ENCODE measurements at places on chromosomes 3 and 15. TPM values are rescaled to one million over a fixed set of nuclear protein-coding genes. Genes with fewer than 3 reads are reported as not detected.

The CHRNA5 gene
- not detected for total RNA-seq

The ITPKA gene
- not detected for total RNA-seq

- H3K27me3 ChIP-seq = no peaks in the 10 kb centered on the region
- no peaks in the 10 kb centered on the region for H3K4me1 ChIP-seq
- DNase-seq = no peak
- no peak overlapping the region for H3K4me3 ChIP-seq
- H3K36me3 ChIP-seq = no peaks in the 10 kb centered on the region
Observed at GRCh38 chr15:68497206-68497910, 65.4 kb upstream of the ITGA11 start.

DNA sequence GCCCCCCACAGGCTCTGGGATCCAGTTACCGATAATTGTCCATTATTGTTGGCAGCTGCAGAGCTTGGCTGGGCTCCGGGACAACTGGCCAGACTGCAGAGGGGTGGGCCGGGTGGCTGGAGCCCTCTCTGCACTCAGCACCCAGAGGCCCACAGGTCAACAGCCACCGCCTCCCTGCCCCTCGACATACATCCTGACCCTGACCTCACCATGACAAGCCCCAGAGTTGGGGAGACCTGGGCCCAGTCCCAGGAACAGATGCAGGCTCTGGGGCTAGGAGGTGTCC is 22.4 kb downstream of the PTH1R start:
- H3K27me3 ChIP-seq = no peaks in the 10 kb centered on the region
- H3K27ac ChIP-seq = no peak overlapping the region
- H3K36me3 ChIP-seq = no peaks in the 10 kb centered on the region
- no peaks in the 10 kb centered on the region for H3K4me1 ChIP-seq
- H3K4me3 ChIP-seq = no peak overlapping the region
- DNase-seq = no peak

The CATSPER2 gene
- 5.1 TPM for total RNA-seq

DNA sequence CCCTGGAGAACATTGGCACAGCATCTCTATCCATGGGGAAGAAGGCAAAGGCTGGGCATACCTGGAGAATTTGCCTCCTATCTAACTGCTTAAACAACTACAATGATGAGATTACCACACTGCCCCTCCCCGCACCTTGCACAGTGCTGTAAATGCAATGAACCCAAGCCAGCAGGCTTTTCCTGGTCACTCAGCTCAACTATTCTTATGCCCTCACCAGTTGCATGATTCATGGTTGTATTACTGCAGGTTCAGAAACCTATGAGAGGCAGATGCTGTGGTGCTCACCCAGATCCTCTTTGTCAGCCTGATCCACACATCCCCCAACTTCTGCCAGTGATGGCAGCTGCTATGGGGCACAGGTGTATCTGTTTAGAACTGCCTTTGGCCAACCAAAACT is 77.7 kb upstream of the STAC start:
- H3K36me3 ChIP-seq = no peaks in the 10 kb centered on the region
- H3K27me3 ChIP-seq = no peaks in the 10 kb centered on the region
- H3K4me3 ChIP-seq = no peak overlapping the region
- H3K4me1 ChIP-seq = no peaks in the 10 kb centered on the region
- no peak for DNase-seq

- no peaks in the 10 kb centered on the region for H3K27me3 ChIP-seq
- no peaks in the 10 kb centered on the region for H3K36me3 ChIP-seq
- H3K27ac ChIP-seq = no peak overlapping the region
- no peak for DNase-seq
Observed at GRCh38 chr15:96403071-96403470, 72.6 kb downstream of the NR2F2 start.

DNA sequence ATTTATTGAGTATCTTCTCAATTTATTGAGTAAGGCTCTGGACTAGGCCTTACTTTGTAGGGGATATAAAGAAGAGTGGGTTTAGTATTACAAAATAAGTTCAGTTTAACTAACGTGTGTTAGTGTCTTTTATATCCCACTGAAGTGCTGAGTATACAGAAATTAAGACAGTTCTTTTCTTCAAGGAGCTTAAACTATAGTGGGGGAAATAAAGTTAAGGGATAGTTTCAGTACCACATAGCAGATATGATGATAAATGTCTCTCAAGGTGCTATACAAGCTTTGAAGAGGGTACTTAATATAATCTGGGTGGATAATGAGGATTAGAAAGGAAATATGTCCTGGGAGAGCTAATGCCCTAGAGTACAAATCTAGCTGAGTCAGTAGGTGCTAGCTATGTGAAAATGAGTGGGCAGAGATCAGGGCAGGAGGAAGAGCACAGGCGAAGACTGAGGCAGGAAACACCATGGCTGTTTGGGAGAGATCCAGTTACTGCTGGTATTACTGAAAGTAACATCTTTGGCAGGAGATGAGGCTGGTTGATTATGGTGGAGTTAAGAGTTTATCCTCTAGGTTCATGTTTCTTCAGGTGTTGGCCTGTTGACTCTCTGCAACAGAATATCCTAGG is 46.0 kb downstream of the TEX9 start:
- H3K27me3 ChIP-seq = no peaks in the 10 kb centered on the region
- no peaks in the 10 kb centered on the region for H3K4me1 ChIP-seq
- no peak overlapping the region for H3K27ac ChIP-seq
- no peak overlapping the region for H3K4me3 ChIP-seq
- no peaks in the 10 kb centered on the region for H3K36me3 ChIP-seq

GRCh38 chr3:45414823-45415222 is 26.4 kb downstream of the LARS2 start:
- no peak overlapping the region for H3K27ac ChIP-seq
- no peaks in the 10 kb centered on the region for H3K27me3 ChIP-seq
- no peak overlapping the region for H3K4me3 ChIP-seq
- no peak for DNase-seq

GRCh38 chr3:13008155-13008995 is 64.9 kb downstream of the IQSEC1 start:
- no peaks in the 10 kb centered on the region for H3K27me3 ChIP-seq
- H3K4me3 ChIP-seq = no peak overlapping the region
- DNase-seq = no peak
- H3K36me3 ChIP-seq = no peaks in the 10 kb centered on the region

DNA sequence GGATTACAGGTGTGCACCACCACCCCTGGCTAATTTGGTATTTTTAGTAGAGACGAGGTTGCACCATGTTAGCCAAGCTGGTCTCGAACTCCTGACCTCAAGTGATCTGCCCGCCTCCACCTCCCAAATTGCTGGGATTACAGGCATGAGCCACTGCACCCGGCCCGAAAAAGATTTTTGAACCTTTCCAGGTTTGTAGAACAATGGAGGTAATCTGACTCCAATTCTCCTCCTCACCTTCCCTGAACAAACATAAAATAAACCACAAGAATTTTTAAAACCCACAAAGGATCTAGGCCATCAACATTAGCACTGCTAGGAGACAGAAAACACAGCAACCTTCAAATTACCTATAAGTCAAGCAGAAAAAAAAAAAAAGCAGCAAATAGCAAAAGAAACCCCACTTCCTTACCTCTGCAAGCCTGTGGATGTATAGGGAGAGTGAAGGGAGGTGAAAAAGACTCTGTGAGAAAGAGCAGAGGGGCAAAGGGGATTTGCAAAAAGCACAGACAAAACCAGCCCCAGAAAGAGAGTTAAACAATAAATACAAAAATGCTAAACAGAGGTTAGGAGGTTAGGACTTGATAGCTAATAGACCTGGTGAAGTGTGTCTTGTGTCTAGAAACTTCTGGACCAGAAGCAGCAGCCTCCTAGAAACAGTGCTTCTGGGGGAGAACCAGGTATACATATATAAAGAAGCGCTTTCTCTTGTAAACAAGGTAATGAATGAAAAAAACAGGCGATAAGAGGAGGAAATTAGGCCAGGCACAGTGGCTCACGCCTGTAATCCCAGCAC is 32.1 kb downstream of the TFDP2 start:
- no peaks in the 10 kb centered on the region for H3K36me3 ChIP-seq
- no peak overlapping the region for H3K27ac ChIP-seq
- DNase-seq = no peak
- H3K4me3 ChIP-seq = no peak overlapping the region

The NME9 gene
- not detected for total RNA-seq

DNA sequence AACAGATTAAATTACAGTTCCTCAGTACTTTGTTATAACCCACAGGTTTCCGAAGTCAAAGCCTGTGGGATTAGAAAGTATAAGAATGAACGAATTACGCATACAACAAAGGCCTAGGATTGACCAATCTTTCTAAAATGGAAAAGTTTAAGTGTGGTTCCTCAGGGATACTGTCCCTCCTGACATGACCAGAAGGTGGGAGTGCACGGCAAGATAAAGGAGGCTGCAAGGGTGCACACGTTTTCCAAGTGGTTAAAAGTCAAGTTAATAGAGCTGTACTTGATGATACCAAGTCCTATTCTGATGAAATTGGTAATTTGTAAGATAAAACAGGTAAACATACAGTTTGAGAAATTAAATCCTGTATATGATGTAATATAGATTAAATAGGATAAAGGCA is 96.2 kb downstream of the ALDH1A2 start:
- no peak for DNase-seq
- no peak overlapping the region for H3K4me3 ChIP-seq
- H3K27ac ChIP-seq = no peak overlapping the region
- H3K36me3 ChIP-seq = no peaks in the 10 kb centered on the region

- H3K27ac ChIP-seq = no peak overlapping the region
- no peak overlapping the region for H3K4me3 ChIP-seq
- H3K36me3 ChIP-seq = no peaks in the 10 kb centered on the region
- H3K27me3 ChIP-seq = no peaks in the 10 kb centered on the region
Observed at GRCh38 chr3:139652561-139652960, 25.2 kb downstream of the NMNAT3 start.

The PIGX gene
- 51.3 TPM for total RNA-seq

DNA sequence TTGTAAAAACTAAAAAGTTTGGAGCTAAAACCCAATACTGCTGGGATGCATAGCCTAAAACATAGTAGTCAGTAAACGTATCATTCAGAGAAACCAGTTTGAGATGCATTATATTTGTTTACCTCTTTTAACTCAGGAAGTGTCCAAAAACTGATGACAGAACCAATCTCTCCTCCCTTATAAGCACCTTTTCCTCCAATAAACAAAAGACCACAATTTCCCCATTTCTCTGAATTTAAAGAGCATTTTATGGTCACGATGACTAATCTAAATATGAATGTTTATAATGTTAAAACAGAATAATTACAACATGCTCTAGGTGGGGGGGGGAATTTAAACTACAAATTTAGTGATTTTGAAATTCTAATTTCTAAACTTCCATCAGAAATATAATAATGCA is 58.5 kb downstream of the CEP63 start:
- H3K4me1 ChIP-seq = no peaks in the 10 kb centered on the region
- no peak overlapping the region for H3K4me3 ChIP-seq
- H3K36me3 ChIP-seq = peaks cover 10% of the 10 kb centered on the region

DNA sequence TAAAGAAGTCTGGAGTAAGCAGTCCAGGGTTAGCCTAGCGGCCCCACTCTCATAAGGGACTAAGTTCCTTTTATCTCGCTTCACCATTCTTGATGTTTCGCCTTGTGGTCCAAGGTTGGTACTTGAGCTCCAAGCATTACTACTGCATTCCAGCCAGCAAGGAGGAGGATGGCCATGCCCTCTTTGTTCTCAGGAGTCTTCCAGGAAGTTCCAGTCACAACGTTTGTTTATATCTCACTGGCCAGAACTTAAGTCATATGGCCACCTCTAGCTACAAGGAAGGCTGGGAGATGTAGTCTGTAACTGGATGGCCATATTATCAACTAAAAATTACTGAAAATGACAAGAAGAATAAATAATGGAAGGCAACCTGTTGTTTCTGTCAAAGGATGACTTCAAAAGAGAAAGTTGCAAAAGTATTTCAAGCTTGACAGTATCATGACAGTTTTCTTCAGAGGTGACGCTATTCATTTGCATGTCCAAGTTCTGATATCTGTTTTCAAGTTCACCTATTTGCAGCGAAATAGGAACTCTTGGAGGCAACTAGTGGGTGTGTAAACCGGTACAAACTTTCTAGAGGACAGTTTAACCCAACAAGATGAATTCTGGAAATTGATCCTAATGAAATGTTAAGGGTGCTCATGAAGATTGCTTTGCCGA is 118.6 kb downstream of the PGPEP1L start:
- no peak overlapping the region for H3K4me3 ChIP-seq
- no peaks in the 10 kb centered on the region for H3K27me3 ChIP-seq
- H3K27ac ChIP-seq = no peak overlapping the region
- no peak for DNase-seq
- H3K36me3 ChIP-seq = no peaks in the 10 kb centered on the region
- no peaks in the 10 kb centered on the region for H3K4me1 ChIP-seq

DNA sequence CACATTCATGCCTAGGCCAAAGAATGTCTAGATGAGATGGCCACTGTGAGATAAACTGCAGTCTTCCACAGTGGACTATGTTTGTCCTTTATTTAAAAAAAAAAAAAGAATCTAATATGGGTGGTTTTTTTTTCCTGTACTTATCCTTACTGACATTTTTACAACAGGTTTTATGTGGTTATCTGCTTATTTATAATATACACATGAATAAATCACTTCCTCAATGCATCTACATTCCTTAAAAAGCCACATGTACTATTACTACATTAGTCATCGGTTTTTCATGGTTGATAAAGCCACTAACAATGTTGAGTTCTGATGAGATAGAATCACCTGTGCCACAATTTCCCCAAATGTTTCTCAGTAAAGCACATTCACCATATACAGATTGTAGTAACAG is 341.3 kb upstream of the THBS1 start:
- H3K27me3 ChIP-seq = no peaks in the 10 kb centered on the region
- no peak overlapping the region for H3K4me3 ChIP-seq

DNA sequence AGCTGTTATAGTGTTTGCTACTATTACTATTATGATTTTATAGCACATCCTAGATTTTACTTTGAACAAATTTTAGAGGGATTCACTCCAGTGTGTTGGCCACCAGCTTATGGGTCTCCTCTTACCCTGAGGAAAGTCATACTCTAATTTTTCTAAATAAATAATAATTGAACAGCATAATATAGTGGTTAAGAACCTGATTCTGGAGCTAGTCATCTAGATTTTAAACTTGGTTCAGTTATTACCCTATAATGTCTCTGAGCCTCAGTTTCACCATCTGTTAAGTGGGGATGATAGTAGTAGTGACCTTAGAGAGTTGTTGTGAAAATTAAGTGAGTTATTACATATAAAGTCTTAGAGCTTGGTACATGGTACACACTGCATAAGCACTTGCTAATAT is 30.7 kb upstream of the TOPAZ1 start:
- H3K27me3 ChIP-seq = no peaks in the 10 kb centered on the region
- no peak for DNase-seq
- peaks cover 42% of the 10 kb centered on the region for H3K4me1 ChIP-seq
- H3K36me3 ChIP-seq = no peaks in the 10 kb centered on the region
- H3K27ac ChIP-seq = no peak overlapping the region
- H3K4me3 ChIP-seq = no peak overlapping the region

All from Karpas-422 (cell line).